ENCODE measurements at places on chromosomes 6 and 20.
A peak's percentile ranks its signal among the peaks of the same experiment; 100 is the strongest.

GRCh38 chr20:750801-751200 lies 17.5 kb downstream of the SLC52A3 start:
- DNase-seq: no peak

DNA sequence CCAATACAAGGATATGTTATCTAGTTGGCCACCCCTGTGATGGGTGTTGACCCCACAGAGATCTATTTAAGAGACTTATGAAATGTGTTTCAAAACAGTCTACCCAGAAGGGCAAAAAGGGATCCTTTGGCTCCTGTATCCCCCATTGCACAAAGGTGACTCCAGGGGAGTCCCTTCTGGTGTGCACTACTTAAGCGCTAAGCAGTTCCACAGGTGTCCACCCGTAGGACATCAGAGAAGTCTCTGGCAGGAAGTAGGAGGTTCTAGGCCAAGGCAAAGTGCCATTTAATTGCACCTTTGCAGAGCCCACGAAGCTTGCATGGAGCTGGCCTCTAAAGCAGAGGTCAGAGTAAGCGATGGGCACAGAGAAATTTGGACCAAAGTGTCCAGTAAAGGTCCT lies 147.7 kb downstream of the MRPL14 start:
- peak; percentile 3 for DNase-seq

- no peak for DNase-seq
Observed at GRCh38 chr6:108243836-108244235, 17.0 kb downstream of the SNX3 start.

- no peak for DNase-seq
Observed at GRCh38 chr6:148351309-148351708, 8.7 kb downstream of the SASH1 start.

DNA sequence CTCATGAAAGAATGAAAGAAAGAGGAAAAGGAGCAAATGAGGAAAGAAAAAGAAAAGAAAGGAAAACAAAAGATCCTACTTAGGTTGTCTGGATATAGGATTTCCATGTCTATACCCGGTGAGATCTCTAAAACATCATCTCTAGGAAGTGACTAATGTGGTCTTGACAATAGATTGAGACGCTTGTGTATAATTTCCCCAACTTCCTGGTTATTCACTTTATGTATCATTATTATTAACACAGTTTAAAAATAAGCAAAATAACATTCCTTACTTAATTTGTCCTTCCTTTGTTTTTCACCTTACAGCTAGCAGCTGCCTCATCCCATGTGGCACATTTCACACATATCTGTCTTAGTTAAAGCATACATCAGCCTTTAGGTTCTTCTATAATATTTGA lies 27.0 kb downstream of the LAMA4 start:
- no peak for DNase-seq

DNA sequence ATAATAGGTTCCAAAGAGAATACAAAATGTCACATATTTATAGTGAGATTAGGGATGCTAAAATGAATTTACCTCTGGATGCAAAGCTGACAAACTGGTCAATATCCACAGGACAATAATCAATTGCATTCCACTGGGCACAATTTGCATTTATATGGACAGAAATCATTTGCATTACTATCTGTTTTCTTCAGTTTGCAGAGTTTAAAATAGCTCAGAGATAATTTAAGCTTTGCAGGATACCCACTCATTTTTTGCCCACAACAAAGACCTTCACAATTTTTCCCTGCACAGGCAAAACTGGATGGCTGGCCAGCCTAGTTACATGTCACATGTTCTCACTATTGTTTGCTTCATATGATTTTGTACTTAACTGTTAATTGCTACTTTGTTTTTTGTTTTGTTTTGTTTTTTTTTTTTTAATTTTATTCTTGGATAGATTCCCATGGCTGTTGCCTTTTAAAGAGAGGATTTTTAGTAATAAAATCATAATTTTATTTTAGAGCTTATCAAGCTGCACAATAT lies 483.5 kb downstream of the UTRN start:
- DNase-seq: no peak

DNA sequence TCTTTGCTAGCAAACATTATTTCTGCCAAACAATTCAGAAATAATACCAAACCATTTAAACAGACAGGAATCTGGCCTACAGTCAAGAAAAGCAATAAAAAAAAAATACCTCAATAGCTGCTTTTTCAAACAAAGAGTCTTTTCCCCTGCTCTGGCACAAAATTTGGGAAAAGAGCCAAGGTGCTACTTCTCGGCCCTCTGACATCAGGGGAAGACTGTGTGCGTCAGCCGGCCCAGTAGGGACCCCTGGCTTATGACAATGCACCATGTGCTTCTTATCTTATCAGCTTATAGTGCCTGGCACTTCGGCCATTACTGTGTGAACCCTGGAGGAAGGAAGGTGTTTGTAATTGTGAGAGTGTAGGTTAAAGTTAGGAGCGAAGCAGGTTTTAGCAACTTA lies 89.4 kb downstream of the PDE10A start:
- no peak for DNase-seq

DNA sequence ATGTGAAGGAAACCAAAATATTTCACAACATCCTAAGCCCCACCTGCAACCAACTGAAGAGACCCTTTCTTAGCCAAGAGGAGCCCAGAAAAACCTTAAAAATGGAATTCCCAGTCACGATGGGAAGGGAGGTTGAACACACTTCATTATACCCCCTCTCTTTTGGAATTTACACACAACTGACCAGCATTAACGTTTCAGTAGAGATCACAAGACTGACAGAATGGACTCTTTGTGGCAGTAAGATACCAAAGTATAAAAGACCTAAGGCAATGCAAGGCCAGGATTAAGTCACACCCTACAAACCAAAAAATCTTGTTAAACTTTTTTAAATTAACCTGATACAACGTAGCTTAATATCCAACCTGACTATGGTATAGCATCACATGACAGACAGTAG lies 190.9 kb downstream of the OTOR start:
- no peak for DNase-seq

GRCh38 chr6:132084811-132085509 lies 133.8 kb upstream of the CCN2 start:
- no peak for DNase-seq

DNA sequence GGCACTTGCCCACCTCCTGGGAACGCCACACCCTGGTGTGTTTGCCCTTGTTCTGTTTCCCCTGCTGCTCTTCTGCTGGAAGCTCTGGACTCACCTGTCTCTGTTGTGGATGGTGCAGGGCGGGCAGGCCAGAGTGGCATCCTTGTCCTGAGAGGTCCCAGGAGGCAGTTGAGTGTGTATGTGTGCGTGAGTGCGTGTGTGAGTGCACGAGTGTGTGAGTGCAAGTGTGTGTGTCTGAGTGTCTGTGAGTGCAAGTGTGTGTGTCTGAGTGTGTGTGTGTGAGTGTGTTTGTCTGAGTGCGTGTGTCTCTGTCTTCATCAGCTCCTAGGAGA lies 12.2 kb downstream of the IGF2R start:
- no peak for DNase-seq

DNA sequence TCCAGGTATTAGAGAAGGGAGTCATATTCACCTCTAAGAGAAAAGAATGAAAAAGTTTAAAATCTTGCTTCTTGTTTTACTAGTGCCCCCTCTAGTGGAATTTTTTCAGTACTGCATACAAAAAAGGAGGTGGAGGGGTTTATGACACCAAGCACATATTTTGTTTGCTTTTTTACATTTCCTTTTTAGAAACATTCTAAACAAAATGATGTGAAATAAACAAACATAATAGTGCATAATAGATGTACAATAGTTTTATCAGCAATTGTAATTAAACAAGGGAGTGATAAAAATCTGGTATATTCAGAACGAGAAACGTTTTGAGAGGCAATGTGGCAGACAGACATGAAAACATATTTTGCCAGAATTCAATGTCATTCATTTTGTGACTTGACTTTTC lies 111.0 kb upstream of the TFAP2D start:
- DNase-seq: peak; percentile 12

- no peak for DNase-seq
Observed at GRCh38 chr6:5580736-5581581, 319.6 kb downstream of the FARS2 start.

DNA sequence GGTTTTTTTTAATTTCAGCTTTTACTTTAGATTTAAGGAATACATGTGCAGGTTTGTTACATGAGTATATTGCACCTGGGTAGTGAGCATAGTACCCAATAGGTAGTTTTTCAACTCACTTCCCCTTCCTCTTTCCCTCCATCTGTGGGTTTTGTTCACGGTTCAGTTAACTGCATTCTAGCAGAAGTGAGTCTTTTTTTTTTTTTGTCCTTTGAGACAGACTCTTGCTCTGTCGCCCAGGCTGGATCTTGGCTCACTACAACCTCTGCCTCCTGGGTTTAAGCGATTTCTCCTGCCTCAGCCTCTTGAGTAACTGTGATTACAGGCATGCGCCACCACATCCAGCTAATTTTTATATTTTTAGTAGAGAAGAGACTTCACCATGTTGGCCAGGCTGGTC lies 8.7 kb downstream of the UBR2 start:
- no peak for DNase-seq

GRCh38 chr6:163260911-163261310 lies 153.6 kb upstream of the QKI start:
- no peak for DNase-seq

GRCh38 chr20:38321959-38322598 lies 18.1 kb downstream of the BPI start:
- peak; percentile 65 for DNase-seq

DNA sequence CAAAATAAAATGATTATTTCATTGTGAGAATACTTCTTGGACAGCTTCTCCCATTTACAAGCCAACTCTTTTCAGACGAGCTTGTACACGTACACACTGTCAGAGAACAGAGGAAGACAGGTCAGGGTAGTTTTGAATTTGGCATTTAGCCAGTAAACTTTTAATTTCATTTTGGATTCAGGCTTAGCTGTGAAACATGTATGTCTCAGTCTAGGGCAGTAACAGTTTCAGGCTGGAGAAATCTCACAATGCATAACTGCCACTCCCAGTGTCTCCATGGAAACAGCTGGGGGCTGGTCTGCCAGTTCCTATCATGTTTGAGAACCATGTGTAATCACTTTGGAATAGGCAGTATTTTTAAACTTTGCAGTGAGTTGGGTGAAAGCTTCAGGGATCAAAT lies 22.0 kb upstream of the QKI start:
- no peak for DNase-seq

GRCh38 chr6:89970609-89971337 lies 76.5 kb downstream of the GJA10 start:
- DNase-seq: peak; percentile 82
